ENCODE measurements at places on chromosomes 6 and 20.

DNA sequence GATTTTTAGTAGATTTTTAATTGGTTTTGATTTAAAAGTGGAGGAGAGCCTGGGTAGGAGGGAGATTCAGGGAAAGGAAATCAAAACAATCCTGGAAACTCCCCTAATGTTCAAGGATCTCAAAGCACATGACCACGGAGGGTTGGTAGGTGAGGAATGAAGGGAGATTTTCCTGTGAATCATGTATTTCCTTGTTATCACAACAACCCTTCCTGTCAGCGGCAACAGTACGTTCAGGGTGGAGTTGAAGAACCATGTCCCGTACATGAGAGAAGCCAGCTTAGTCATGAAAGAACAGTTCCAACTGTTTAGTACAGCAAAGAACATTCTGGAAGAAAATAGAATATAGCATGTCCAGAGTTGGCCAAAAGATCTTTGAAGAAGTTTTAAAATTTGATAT lies 79.4 kb upstream of the SCAF8 start:
- DNase-seq: peak; percentile 50

DNA sequence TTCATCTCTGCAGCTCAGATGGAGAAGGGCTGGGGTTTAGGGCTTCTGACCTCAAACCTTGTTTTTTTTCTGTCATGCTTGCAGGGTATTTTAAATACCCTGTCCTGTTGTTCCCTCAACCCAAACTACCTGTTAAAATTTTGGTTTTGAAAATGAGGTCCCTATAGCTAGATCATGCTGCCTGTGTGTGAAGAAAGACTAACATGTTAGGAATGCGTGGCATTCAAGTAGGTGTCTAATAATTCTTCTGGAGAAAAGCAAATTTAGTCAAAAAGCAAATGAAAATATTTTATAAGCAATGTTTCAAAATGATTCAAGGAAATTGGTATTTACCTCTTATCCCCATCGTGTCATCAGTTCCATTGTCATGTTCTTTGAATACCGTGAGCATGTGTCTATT lies 77.2 kb upstream of the C20orf144 start:
- peak; percentile 28 for DNase-seq

DNA sequence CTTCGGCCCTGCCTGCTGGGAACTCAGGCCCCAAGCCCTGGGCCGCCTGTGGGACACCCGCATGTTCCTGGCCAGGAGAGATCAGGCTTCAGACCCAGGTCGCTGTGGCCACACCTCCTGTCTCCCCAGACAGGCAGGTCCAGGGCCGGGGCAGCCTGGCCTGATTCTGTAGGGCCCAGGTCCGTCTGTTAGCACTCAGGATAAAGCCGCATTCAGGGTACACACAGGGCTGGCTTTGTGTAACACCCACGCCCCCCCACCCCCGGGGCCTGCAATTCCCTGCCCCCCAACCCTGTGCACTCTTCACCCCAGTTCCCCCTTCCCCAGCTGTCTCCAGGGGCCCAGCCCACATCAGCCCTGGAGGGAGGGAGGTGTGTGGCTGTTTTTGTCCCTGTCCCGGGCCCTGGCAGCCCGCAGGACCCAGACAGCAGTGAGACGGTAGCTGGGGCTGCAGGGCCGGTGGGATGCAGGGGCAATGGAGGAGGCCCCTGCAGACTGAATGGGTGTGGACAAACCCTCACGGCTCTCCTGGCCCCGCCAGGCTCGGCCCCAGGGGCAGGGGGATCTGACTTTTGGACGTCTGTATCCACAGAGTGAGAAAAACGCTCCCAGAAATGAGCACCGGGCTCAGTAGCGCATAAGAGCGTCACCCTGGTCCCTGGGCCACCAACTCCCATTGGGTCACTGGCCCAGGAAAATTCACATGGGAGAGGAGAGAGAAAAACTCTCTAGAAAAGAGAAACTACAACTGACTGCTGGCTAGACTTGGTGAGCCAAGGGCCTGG lies 42.4 kb upstream of the ZBP1 start:
- no peak for DNase-seq

DNA sequence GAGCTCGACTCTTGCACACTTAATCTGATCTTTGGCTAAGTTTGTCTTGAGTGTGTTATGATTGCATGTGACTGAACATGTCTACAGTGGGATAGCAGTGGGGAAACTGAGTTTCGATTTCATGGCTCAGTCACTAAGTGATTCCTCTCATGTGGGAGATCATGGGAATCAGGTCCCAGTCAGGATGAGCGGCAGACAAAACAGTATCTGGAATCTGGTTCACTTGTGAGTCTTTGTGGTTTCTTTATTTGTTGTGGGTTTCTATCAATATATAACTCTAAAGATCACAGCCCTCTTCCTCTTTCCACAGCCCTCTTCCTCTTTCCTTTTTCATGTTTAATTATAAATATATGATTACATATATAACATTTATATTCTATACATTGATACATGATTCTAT lies 4.0 kb downstream of the RPP21 start:
- DNase-seq: no peak

DNA sequence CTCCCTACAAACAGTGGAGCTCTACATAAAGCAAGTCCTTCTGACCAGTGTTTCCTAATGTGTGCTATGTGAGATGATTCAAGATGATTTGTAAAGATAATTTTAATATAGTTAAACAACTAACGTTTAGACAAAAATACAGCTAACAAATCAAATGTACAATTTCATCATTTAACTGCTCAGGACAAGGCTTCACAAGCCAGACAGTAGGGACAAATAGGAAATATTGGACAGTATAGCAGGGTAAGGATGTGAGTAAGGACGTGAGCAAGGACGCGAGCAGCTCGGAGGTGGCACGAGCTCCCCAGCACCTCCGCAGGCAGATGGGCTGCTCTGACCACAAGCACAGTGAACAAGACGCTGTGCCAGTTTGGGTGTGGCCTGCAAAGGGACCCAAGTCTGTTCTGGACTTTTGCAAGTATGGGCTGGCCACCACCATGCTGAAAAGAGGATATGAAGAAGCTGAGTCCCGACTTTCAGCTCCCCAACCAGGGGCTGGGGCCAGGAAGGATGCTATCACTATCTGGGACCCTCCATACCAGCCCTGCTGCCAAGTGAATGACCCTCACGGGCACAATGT lies 14.5 kb downstream of the DIDO1 start:
- no peak for DNase-seq

GRCh38 chr20:20895537-20895936 lies 183.1 kb upstream of the RALGAPA2 start:
- DNase-seq: no peak
